ENCODE measurements at places on chromosomes 2 and 18.

DNA sequence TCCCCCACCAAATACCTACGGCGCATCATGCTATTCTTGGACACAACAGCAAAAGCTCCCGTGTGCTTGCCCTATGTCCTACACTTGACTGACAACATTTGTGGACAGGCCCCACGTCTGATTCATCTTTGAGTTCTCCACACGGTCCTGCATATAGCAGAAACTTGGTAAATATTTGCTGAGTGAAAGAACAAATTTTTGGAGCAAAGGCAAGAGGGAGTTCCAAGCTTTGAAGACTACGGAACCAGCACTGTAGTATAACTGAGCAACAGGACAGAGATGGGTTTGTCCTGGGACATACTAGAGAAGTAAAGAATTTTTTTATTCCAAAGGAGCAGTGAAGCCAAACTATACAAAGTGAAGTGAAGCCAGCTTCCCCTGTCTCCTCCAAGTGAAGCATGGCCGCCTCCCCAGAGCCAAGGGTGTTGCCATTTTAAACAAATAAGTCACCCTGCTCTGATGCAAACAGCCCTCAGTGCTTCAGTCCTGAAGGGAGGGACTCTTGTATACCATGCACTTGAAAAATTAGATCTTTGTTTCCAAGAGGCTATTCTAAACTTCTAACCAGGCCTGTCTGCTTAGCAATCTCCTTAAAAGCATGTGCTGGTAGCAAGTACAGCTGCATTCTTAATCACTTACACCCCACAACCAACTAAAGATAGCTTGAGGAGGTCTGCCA lies 35.9 kb downstream of the SPRED2 start:
- H3K4me3 ChIP-seq = no peak overlapping the region
- no peaks in the 10 kb centered on the region for H3K36me3 ChIP-seq
- H3K27me3 ChIP-seq = no peaks in the 10 kb centered on the region
- no peak for DNase-seq
- no peak overlapping the region for H3K27ac ChIP-seq

DNA sequence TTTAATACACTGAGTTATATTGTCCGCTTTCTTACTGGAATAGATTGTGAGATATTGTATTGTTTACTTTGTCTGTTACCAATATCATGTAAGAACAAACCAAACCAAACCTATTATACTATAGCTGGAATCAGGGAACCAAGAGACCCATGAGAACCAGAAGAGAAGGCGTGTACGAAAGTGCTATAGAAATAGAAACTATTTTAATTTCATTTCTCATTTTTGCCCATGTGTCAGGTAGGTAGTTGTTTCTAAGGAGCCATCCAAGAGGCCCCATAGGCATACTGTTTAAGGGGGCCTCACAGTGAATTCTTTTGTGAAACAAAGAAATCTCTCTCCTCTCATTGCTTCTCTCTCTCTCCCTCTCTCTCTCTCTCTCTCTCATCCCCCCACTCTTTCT lies 363.6 kb downstream of the RNF144A start:
- no peak for DNase-seq
- H3K4me3 ChIP-seq = no peak overlapping the region
- no peaks in the 10 kb centered on the region for H3K4me1 ChIP-seq
- no peaks in the 10 kb centered on the region for H3K36me3 ChIP-seq

- no peaks in the 10 kb centered on the region for H3K36me3 ChIP-seq
- no peaks in the 10 kb centered on the region for H3K4me1 ChIP-seq
- H3K27me3 ChIP-seq = no peaks in the 10 kb centered on the region
- no peak for DNase-seq
- no peak overlapping the region for H3K27ac ChIP-seq
Measured at GRCh38 chr2:212845941-212846340, 305.5 kb downstream of the IKZF2 start.

DNA sequence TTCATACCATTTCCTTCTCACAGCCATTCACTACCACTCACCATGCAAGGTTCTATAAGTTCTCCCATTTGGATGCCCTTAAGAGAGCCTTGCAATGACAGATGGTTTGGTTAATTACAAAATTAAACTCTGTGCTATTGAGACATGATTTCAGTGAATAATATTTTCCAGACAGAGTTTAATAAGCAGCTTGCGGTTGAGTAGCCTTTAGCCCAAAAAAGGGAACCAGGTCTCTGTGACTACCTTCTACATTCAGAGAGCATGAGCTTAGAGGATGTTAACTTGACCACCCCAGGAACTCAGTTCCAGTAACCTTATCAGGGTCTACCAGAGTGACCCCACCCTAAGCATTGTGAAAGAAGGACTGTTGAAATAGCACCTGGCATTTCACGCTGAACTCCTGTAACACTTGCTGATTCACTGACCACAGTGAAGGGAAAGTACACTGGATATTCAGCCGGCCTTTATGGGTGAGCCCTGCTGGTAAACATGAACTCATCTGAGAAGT lies 1173.1 kb upstream of the ZEB2 start:
- H3K36me3 ChIP-seq = no peaks in the 10 kb centered on the region
- DNase-seq = peak; percentile 45
- no peak overlapping the region for H3K27ac ChIP-seq
- no peak overlapping the region for H3K4me3 ChIP-seq
- peaks cover 8% of the 10 kb centered on the region for H3K4me1 ChIP-seq

DNA sequence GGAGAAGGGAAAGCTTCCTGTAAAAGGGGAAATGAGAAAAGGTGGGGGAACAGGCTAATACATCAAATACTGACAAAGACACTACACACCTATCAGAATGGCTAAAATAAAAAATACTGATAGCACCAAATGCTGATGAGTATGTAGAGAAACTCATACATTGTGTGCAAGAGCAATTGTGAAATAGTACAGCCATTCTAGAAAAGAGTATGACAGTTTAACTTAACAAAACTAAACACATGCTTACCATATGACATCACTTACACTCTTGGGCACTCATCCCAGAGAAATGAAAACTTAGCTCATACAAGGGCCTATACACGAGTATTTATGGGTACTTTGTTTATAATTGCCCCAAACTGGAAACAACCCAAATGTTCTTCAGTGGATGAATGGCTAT lies 53.4 kb downstream of the ZNF638 start:
- no peak overlapping the region for H3K27ac ChIP-seq
- no peak for DNase-seq
- peaks cover 14% of the 10 kb centered on the region for H3K36me3 ChIP-seq
- H3K27me3 ChIP-seq = no peaks in the 10 kb centered on the region

GRCh38 chr2:195406886-195407603 lies 250.0 kb upstream of the SLC39A10 start:
- H3K27ac ChIP-seq = no peak overlapping the region
- no peak for DNase-seq
- no peaks in the 10 kb centered on the region for H3K27me3 ChIP-seq
- H3K4me3 ChIP-seq = no peak overlapping the region
- no peaks in the 10 kb centered on the region for H3K4me1 ChIP-seq
- H3K36me3 ChIP-seq = no peaks in the 10 kb centered on the region

GRCh38 chr2:69724540-69725159 lies 17.3 kb upstream of the ANXA4 start:
- no peak overlapping the region for H3K27ac ChIP-seq
- H3K27me3 ChIP-seq = no peaks in the 10 kb centered on the region
- H3K4me3 ChIP-seq = peak overlapping the region; percentile 32
- peaks cover 3% of the 10 kb centered on the region for H3K4me1 ChIP-seq
- H3K36me3 ChIP-seq = no peaks in the 10 kb centered on the region
